Activated CD4-positive, alpha-beta T cell treated with anti-CD3 and anti-CD28 coated beads, Interleukin-2, amount 50 U/mL, for 4 hours (primary cell): ENCODE measurements at places on chromosomes 5 and 9.

DNA sequence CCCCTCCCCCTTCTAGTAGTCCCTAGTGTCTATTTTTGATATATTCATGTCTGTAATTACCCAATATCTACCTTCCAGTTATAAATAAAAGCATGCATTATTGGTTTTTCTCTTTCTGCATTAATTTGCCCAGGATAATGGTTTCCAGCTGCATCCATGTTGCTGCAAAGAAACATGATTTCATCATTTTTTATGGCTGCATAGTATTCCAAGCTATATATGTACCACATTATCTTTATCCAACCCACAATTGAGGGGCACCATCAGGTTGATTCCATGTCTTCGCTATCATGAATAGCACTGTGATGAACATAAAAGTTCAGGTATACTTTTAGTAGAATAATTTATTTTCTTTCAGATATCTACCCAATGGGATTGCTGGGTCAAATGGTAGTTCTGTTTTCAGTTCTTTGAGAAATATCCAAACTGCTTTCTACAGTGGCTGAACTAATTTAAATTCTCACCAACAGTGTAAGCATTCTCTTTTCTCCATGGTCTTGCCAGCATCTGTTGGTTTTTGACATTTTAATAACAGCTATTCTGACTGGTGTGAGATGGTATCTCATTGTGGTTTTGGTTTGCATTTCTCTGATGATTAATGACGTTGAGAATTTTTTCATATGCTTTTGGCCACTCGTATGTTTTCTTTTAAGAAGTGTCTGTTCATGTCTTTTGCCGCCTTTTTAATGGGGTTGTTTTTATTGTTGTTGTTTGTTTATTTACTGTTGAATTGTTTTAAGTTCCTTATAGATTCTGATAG lies 746.1 kb upstream of the MEF2C start:
- DNase-seq = no peak

DNA sequence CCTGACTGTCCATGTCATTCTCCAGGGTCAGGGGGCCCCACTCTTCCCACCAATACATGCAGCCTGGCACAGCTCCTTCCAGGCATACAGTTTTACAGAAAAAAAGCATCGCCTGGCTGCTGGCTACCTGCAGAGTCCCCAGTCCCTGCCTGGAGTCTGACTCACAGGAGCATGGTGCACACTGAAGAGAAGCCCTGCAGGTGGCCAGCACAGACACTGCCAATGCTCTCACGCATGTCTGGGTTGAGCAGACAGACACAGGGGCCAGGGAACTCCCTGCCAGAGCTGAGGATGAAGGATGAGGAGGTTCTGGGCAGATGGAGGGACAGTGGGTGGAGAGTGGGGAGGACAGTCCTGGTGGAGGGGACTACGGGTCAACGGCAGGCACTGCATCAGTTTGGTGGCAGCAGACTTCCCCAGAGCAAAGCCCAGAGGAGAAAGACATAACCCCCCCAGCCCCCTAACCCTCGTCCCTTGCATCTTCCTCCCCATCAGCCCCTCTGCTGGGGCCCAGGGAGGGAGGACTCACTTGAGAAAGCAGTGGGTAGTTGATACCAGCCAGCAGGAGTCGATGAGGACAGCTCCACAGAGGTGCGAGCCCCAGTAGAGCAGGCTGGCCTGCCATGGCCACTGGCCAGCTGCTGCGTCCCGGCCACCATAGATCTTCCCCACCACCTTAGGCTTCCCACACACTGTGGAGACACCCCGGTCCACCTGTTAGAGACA lies 72.9 kb upstream of the SPTLC1 start:
- no peak for DNase-seq

DNA sequence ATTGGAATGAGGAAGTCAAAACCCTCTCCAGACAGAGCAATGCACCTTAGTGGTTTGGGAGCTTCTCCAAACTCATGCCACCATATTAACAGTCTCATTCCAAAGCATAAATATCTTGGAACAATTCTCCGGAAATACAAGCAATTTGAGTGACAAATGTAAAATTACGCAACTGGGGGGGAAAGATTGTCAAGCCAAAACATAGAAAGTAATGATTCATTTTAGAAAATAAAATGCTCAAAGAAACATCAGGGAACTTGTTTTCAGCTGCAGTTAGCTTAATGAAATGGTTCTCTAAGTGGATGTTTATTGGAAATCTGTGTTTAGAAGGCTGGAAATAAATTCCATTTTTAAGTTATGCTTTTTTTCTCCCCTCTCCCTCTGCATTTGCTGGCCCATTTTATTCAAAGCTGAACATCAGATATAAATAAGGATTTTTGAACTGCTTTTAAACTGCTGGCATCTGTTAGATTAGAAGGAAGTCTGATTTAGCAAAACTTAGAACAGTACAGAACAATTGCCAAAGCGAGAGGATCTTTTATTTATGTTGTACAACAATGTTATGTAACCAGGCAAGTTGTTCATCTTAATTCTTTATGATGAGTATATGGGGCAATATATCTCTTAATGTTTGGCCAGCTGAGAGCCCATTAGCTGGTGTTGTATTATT lies 551.9 kb downstream of the PRELID2 start:
- DNase-seq = no peak

- no peak for DNase-seq
Measured at GRCh38 chr5:60803712-60804111, 40.4 kb downstream of the ELOVL7 start.

DNA sequence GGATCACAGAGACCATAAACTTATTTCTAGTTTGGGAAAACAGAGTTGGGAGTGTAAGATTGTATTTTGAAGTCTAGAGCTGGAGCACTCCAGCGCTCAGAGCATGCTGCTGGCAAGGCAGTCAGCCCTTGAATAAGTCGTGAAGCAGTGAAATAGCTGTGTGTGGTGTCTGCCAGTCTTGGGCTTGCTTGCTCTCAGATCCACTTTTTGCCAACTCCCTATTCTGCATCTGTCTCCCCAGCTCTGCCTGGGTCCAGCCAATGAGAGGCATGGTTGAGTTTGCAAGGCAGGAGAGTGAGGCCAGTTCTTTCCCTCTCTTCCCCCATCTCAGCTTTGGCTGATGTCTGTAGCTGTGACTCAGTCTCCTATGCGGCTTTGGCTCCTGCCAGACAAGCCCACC lies 23.3 kb upstream of the RASGRF2 start:
- no peak for DNase-seq

- no peak for DNase-seq
Measured at GRCh38 chr9:95757439-95757838, 118.1 kb upstream of the ERCC6L2 start.

- DNase-seq = no peak
Measured at GRCh38 chr9:33129886-33130881, 37.0 kb downstream of the B4GALT1 start.

GRCh38 chr5:72871366-72872024 lies 55.0 kb downstream of the TNPO1 start:
- no peak for DNase-seq

DNA sequence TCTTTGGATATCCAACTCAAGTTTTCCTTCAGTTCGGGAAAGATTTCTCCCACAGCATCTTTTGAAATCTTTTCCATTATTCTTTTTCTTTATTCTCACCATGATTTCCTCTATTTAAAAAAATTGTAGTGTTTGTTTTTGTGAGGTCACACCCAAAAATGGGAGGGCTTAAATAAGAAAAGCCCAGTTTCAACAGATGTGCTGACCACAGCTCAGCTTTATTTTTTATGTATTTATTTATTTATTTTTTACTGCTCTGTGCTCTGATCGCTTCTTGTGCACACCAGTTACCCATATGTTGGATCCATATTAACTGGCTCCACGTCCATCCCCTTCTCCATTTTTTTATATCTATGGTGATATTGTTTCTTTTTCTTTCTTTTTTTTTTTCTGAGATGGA lies 20.3 kb downstream of the GFPT2 start:
- no peak for DNase-seq

DNA sequence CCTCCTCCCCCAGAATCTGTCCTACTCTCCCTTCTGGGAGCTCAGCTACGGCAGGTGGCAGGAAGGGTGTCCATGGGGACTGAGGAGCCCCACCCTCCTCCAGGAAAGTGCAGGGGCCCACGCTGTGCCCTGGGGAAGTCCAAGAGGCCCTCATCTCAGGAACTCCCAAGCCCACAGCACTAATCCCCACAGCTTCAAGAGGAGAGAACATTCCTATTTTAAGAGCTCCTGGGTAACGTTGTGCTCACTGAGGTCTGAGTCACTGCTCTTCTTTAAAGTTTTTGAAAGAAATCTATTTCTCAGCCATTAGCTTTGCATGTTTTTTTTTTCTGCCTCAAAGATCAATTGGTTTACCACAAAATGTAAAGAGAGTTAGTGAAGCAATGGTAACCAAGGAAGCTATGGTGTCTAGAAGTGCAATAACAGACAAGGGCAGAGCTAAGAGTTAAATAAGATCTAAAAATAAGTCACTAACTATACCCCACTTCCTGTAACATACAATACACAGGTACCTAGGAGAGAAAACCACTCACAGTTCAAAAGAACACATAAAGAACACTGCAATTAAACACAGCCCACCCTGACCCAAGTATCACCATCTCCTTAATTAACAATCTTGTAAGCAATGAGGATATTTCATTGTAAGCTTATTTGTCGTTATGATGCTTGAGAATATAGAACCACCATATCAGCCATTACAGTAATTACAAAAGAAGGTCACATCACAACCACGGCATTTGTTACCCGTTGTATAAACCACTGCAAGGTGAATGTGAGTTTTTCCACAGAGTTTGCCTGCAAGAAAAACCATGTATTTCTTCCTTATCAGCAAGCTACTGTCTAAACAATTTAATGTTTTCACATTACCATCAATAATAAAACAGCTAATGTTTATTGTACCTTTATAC lies 382.3 kb upstream of the SLC30A5 start:
- no peak for DNase-seq

- no peak for DNase-seq
Measured at GRCh38 chr9:124835026-124835557, 18.2 kb upstream of the WDR38 start.

GRCh38 chr5:180140571-180140970 lies 68.4 kb downstream of the RASGEF1C start:
- DNase-seq = no peak

- DNase-seq = no peak
Measured at GRCh38 chr5:171681677-171682076, 103.9 kb upstream of the SMIM23 start.

- DNase-seq = no peak
Measured at GRCh38 chr9:111036946-111037345, 1.3 kb downstream of the LPAR1 start.

- no peak for DNase-seq
Measured at GRCh38 chr9:2466703-2467102, 154.9 kb upstream of the VLDLR start.

DNA sequence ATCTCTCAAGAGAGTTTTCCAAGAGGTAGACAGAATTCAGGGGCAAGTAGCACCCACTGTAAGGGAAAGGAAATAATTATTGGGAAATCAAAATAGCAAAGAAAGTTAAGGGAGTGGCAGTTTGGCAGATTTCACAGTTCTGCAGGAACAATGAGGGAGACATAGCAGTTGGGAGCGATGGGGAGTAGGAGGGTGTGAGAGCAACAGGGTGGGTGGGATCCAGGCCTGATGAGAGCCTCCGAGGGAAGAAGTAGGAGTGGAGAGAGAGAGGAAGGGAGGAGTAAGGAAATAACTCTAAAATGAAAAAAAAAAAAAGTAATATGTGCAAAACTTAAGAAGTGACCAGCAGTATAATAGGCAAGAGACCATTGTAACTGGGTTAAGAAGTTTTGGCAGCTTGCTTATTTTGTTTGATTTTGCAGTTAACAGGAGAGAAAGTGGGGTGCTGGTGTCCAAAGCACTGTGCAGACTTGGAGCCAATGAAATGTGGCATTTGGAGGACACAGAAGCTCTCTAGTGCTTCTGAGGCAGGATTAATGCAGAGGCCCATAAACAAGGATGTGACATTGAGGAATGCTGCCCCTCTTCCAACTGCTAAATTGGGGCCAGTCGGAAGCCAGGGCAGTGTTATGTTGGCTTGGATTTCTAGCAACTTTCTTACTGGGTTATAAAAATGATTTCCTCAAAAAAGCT lies 10.2 kb downstream of the TNFAIP8 start:
- DNase-seq = no peak

DNA sequence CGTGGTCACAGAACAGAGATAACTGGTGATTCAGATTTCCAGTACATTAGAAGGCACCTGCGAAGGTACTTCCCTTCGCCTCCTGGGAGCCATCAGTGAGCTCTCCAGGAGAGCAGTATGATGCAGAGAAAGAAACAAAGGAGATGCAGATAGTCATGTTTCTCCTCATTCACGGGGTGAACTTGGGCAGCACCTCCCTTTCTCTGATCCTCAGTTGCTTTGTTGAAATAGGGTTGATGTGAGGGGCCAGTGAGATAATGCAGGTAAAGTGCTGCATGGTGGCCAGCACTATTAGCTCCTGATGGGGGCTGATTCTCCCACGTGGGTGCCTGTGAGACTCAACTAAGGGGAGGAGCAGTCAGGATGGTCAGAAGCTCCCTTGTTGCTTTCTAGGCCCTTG lies 46.6 kb upstream of the ZNF169 start:
- DNase-seq = no peak

- DNase-seq = no peak
Measured at GRCh38 chr5:111172504-111172903, 51.7 kb upstream of the CAMK4 start.

DNA sequence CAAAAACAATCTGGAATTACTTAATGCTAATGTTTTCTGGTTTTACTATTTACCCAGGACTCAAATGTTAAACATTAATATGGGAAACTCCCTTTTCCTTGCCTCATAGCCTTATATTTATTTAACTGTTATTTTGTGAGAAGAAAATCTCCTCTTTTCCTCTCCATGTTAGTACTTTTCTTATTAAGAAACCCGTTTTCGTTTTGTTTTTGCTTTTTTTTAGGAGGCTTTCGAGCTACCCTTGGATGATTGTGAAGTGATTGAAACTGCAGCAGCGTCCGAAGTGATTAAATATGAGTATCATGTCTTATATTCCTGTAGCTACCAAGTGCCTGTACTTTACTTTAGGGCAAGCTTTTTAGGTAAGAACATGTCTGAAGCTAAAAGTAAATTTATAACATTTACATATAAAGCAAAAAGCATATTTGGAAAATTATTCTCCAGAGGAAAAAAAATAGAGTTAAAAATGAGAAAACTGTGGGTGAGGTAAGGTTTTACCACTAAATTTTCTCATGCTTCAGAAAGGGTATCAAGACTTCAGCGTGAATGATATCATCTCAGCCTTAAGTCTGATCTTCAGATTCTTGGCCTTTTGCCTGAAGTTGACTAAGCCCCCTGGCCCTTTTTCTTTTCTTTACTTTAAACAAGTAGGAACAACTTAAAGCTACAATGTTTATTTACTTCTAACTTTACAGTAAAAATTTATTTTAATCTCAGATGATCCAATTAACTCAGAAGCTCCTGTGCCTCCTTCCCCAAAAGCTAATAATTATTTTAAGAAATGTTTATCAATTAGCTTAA lies 113.8 kb downstream of the RPS23 start:
- no peak for DNase-seq

GRCh38 chr5:65566505-65566904 lies 3.4 kb downstream of the PPWD1 start:
- DNase-seq = no peak

DNA sequence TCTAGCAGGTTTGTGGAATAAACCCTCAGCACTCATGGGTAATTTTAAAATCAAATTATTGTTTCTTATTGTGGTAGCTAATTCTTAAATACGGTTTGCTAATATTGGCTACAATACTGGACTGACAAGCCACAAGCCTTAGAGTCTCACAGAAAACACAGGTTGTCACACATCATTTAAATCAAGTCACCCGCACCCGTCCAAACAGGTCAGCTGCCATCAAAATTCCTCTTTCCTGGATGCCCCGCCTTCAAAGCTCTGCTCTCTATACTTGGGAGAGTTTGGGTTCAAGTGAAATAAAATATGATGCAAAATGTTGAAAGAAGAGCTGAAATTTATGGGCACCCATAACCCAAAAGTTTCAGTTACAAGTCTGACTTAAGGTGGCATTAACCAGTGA lies 12.3 kb upstream of the SUSD1 start:
- DNase-seq = no peak

- no peak for DNase-seq
Measured at GRCh38 chr9:131677444-131678180, 62.3 kb downstream of the RAPGEF1 start.
